Hepatocyte (in vitro differentiated cells): ENCODE measurements at places on chromosomes 7 and 10. TPM values are rescaled to one million over a fixed set of nuclear protein-coding genes. Genes with fewer than 3 reads are reported as not detected.

DNA sequence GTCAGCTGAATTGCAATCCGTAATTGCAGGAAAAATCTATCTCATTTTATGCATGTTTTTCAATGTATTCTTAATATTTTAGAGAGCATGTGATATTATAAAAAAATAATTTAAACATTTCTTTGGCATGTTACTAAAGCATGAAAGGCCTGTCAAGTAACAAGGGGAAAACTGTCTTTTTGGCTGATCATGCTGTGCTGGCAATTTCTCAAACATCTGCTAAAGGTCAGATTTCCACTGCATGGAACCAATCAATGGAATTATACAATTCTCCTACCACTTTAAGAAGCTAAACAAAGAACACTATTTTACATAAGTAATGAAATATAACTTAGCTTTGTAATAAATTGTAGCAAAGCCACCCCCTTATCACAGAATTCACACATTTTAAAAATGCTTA, 49.4 kb downstream of the JMJD1C start:
- no peak overlapping the region for H3K27ac ChIP-seq
- H3K27me3 ChIP-seq, result no peaks in the 10 kb centered on the region
- DNase-seq, result no peak

DNA sequence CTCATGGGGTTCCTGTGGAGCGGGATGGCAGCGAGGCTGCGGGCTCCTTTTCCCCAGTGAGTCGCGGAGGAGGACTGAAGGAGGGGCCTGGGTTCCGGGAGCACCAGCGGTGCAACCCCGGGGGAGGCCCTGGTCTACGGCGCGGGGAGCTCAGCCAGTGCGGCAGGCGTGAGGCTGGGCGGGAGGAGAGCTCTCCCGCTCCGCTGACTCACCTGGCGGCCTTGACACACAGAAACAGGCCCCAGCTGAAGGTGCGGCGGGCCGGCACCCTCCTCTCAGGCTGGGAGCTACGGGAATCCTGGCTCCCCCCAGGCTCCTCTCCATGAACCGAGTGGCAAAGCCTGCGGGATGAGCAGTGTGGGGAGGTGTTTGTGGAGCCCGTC, 6.8 kb upstream of the NOM1 start:
- no peak for DNase-seq
- H3K27ac ChIP-seq, result no peak overlapping the region
- H3K27me3 ChIP-seq, result no peaks in the 10 kb centered on the region
- H3K36me3 ChIP-seq, result no peaks in the 10 kb centered on the region

GRCh38 chr10:43395571-43396060, 13.4 kb downstream of the HNRNPF start:
- H3K4me1 ChIP-seq, result peaks cover 52% of the 10 kb centered on the region
- H3K36me3 ChIP-seq, result no peaks in the 10 kb centered on the region
- H3K27ac ChIP-seq, result peak overlapping the region; percentile 100
- H3K27me3 ChIP-seq, result no peaks in the 10 kb centered on the region
- H3K4me3 ChIP-seq, result peak overlapping the region; percentile 86

- no peaks in the 10 kb centered on the region for H3K27me3 ChIP-seq
- no peaks in the 10 kb centered on the region for H3K36me3 ChIP-seq
Measured at GRCh38 chr10:1531883-1532597, 205.3 kb downstream of the ADARB2 start.

DNA sequence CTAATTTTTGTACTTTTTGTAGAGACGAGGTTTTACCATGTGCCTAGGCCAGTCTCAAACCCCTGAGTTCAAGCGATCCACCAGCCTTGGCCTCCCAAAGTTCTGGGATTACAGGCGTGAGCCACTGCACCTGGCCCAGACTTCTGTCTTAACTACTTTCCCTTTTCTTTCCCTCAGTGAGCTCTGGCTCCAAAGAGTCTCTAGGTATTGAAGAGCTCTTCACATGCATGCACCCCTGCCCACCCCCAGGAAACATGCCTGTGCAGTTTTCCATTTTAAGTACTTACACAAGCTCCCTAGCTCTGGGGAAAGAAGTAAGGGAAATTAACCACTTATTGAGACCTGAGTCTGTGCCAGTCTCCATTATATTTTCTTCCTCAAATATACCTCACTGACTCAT, 2.0 kb downstream of the MYOZ1 start:
- no peak for DNase-seq
- no peak overlapping the region for H3K27ac ChIP-seq
- H3K36me3 ChIP-seq, result no peaks in the 10 kb centered on the region
- H3K27me3 ChIP-seq, result no peaks in the 10 kb centered on the region
- H3K4me1 ChIP-seq, result no peaks in the 10 kb centered on the region

The NKX2-3 gene
- 0.17 and 0.24 TPM in 2 replicates for total RNA-seq

- no peak overlapping the region for H3K27ac ChIP-seq
- H3K36me3 ChIP-seq, result no peaks in the 10 kb centered on the region
- DNase-seq, result no peak
- no peaks in the 10 kb centered on the region for H3K27me3 ChIP-seq
Measured at GRCh38 chr7:93476491-93477344, 97.8 kb downstream of the CALCR start.

DNA sequence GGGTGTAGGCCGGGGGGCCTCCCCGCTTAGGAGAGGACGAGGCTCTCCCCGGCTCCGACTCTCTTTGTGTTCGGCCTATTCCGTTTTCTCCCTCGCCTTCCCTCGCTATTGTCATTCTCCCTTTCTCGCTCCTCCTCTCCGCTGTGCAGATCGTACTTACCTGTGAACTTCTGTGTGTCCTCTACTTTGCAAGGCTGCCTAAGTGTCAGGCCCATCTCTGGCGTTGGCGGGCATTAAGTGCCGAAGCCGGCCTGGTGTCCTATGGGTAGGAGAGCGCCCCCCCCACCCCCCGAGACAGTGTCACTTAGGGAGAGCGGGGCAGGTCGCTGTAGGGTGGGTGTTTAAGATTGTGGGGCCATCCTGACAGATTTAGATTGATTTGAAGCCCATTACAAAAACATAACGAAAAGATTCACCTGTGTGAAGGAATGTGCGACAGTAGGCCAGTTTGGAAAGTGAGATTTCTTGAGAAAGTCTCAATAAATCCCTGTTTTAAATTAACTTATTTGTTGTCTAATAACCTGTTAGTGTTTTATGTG, 579 bp downstream of the RBM33 start:
- no peaks in the 10 kb centered on the region for H3K36me3 ChIP-seq
- peak; percentile 63 for DNase-seq
- peaks cover 11% of the 10 kb centered on the region for H3K4me1 ChIP-seq
- H3K27me3 ChIP-seq, result no peaks in the 10 kb centered on the region
- H3K4me3 ChIP-seq, result peak overlapping the region; percentile 89

DNA sequence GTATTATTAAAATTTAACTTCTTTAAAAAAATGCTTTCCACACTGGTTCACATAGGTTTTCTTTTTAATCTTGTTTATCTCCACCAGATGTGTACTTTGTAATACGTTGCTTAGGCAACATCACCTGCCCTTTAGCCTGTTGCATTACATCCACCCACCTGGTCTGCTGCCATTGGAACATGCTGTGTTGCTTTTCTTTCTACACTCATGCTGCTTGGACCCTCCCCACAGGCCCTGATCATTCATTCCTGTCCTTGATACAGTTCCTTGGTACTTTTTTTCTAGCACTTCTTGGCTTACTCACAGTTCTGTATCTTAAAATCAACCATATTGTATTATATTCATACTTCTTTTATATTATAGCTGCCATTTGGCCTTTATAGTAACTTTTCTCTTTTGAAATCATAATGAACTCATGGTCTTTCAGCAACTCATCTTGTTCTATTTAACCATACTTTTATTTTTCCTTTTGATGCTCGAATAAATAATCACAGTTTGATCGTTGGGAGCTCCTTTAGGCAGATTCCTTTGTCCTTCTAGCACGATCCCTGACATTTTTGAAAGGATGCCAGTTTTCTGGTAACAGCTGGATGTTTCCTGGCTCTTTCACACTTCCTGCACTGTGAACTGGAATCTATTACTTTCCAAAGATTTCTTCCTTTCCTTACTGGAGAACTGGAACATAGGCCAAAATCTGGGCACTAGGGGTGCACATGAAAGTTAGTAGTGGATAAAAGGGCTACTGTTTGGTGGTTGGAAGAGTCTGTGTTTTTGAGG, 125.1 kb downstream of the CDK14 start:
- no peak overlapping the region for H3K4me3 ChIP-seq
- peak overlapping the region; percentile 81 for H3K27ac ChIP-seq
- DNase-seq, result peak; percentile 74
- no peaks in the 10 kb centered on the region for H3K36me3 ChIP-seq

DNA sequence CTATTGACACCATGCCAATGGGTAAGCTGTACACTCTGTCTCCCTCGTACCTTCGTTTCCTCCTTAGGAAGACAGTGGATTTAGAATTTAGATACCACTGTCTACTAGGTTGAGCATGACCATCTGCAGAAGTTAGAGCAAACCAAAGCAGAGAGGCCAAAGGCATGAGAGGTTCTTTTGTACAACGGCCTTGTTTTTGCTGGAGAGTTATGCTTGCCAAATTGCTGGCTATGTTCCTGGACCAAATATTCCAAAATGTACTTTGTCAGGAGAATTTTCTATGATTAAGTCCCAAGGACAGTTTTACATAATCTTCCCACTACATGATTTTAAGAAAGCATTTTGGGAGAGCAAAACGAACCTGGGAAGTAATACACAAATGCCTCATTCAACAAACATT, 47.9 kb upstream of the PLCE1 start:
- no peak for DNase-seq
- peaks cover 6% of the 10 kb centered on the region for H3K4me1 ChIP-seq
- H3K4me3 ChIP-seq, result no peak overlapping the region
- H3K27ac ChIP-seq, result no peak overlapping the region

The ATG9B gene
- total RNA-seq, result 0.64 and 0.80 TPM in 2 replicates

The WNT16 gene
- total RNA-seq, result 1.7 and 2.8 TPM in 2 replicates

GRCh38 chr7:92567460-92567859, 22.7 kb downstream of the FAM133B start:
- H3K4me1 ChIP-seq, result no peaks in the 10 kb centered on the region
- H3K4me3 ChIP-seq, result no peak overlapping the region
- H3K27me3 ChIP-seq, result no peaks in the 10 kb centered on the region

DNA sequence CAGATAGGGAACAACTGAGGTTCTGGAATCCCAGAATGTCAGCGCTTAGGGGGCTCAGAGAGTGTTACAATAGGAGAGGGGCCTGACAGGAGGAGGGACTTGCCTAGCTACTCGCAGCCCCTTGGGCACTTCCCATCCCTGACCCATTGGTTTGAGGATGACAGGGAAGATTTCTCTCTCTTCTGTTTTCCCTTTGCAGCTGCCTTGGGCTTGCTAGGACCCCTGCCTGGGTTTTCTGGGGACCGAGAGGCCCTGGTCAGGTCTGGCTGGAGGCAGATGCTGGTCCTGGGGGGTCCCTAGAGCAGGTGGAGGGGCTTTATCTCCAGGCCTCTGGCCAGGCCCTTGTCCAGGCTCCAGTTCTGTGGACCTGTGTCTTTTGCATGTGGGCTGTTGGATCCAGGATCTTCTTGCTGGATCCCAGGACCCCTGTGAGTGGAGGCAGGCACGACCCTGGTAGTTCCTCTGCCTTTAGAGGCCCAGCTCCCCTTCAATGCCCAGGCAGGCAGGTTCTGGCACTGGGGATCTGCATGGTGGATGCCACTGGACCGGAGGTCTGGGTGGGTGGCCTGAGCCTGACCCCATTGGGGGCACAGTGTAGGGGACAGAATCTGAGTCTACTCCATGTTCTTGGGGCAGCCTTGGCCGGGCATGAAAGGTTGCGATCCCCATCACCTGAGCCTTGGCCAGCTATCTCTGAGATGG, 26.9 kb downstream of the RAMP3 start:
- H3K27me3 ChIP-seq, result peaks cover 4% of the 10 kb centered on the region
- no peak overlapping the region for H3K27ac ChIP-seq
- DNase-seq, result no peak
- no peaks in the 10 kb centered on the region for H3K36me3 ChIP-seq
- no peak overlapping the region for H3K4me3 ChIP-seq

The CC2D2B gene
- total RNA-seq, result 0.13 TPM in 1 of 2 replicates, not detected in the other

GRCh38 chr10:76466836-76467503, 1035.5 kb downstream of the LRMDA start:
- H3K36me3 ChIP-seq, result no peaks in the 10 kb centered on the region
- no peaks in the 10 kb centered on the region for H3K4me1 ChIP-seq
- no peak overlapping the region for H3K4me3 ChIP-seq
- DNase-seq, result no peak

- H3K4me1 ChIP-seq, result no peaks in the 10 kb centered on the region
- no peak overlapping the region for H3K4me3 ChIP-seq
- H3K27me3 ChIP-seq, result peaks cover 40% of the 10 kb centered on the region
- H3K36me3 ChIP-seq, result no peaks in the 10 kb centered on the region
- no peak overlapping the region for H3K27ac ChIP-seq
Measured at GRCh38 chr10:84190621-84191020, 3.7 kb upstream of the CDHR1 start.

The MET gene
- total RNA-seq, result 29.3 and 35.7 TPM in 2 replicates

- DNase-seq, result no peak
- H3K27ac ChIP-seq, result no peak overlapping the region
- H3K4me3 ChIP-seq, result no peak overlapping the region
- H3K4me1 ChIP-seq, result no peaks in the 10 kb centered on the region
Measured at GRCh38 chr7:111012799-111013675, 77.9 kb upstream of the LRRN3 start.

The AKR1C4 gene
- 1.5 and 1.7 TPM in 2 replicates for total RNA-seq

The ARHGAP19 gene
- 6.4 and 8.7 TPM in 2 replicates for total RNA-seq
